ENCODE measurements at places on chromosomes 16 and 17. TPM values are rescaled to one million over a fixed set of nuclear protein-coding genes. Genes with fewer than 3 reads are reported as not detected.
A peak's percentile ranks its signal among the peaks of the same experiment; 100 is the strongest.

The ARL5C gene
- not detected for total RNA-seq

The NECAB2 gene
- not detected for total RNA-seq

The STH gene
- not detected for total RNA-seq

The NEUROD2 gene
- total RNA-seq: 0.17 TPM

The TBC1D3 gene
- total RNA-seq: not detected

The EEF2KMT gene
- total RNA-seq: 10.1 TPM

The PRAC2 gene
- 9.6 TPM for total RNA-seq

The C16orf89 gene
- 29.4 TPM for total RNA-seq

- no peaks in the 10 kb centered on the region for H3K27me3 ChIP-seq
- H3K27ac ChIP-seq: no peak overlapping the region
- DNase-seq: no peak
- no peak overlapping the region for H3K4me3 ChIP-seq
- no peaks in the 10 kb centered on the region for H3K36me3 ChIP-seq
Measured at GRCh38 chr16:55338646-55339045, 14.6 kb downstream of the IRX6 start.

- DNase-seq: no peak
- H3K36me3 ChIP-seq: no peaks in the 10 kb centered on the region
- no peak overlapping the region for H3K27ac ChIP-seq
- H3K4me3 ChIP-seq: no peak overlapping the region
Measured at GRCh38 chr17:70318051-70318450, 148.7 kb downstream of the KCNJ2 start.

- H3K36me3 ChIP-seq: no peaks in the 10 kb centered on the region
- DNase-seq: peak; percentile 71
- H3K4me3 ChIP-seq: peak overlapping the region; percentile 100
- H3K4me1 ChIP-seq: no peaks in the 10 kb centered on the region
- H3K27me3 ChIP-seq: no peaks in the 10 kb centered on the region
Measured at GRCh38 chr17:42386777-42387657, 1.2 kb downstream of the STAT3 start.

DNA sequence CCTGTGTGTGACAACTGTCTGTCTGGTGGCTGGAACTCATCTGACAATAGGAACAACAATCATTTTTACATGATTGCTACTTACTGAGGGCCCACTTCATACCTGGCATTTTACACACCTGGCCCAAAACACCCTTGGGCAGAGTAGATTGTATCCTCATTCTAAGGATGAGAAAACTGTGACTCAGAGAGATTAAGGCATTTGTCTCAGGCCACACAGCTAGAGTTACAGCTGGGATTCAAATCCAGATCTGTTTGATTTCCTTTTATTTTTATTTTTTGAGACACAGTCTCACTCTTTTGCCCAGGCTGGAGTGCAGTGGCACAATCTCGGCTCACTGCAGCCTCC is 242.1 kb downstream of the XYLT1 start:
- no peak overlapping the region for H3K4me3 ChIP-seq
- no peaks in the 10 kb centered on the region for H3K4me1 ChIP-seq
- no peak for DNase-seq
- H3K27me3 ChIP-seq: no peaks in the 10 kb centered on the region
- no peaks in the 10 kb centered on the region for H3K36me3 ChIP-seq

DNA sequence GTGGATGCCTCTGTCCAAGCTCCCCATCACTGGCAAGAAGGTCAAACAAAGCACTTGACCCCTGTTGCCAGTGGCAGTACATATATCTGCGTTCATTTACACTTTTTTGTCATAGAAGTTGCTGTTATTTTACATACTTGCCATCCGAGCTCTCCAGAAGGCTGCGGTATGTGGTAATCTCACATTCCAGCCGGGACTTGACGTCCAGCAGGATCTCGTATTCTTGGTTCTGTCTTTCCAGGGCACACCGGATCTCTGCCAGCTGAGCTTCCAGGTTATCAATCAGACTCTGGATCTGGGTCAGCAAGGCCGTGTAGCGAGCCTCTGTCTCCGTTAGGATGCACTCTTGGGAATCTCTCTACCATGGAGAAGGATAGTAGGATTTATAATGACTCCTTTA is 6.6 kb downstream of the KRT39 start:
- H3K4me3 ChIP-seq: no peak overlapping the region
- H3K27me3 ChIP-seq: no peaks in the 10 kb centered on the region
- no peaks in the 10 kb centered on the region for H3K36me3 ChIP-seq
- no peak for DNase-seq
- H3K27ac ChIP-seq: no peak overlapping the region
- H3K4me1 ChIP-seq: no peaks in the 10 kb centered on the region

- peak; percentile 75 for DNase-seq
- H3K27ac ChIP-seq: no peak overlapping the region
- H3K4me1 ChIP-seq: peaks cover 7% of the 10 kb centered on the region
Measured at GRCh38 chr16:8716592-8716991, 42.2 kb downstream of the ABAT start.

- no peak overlapping the region for H3K4me3 ChIP-seq
- no peak for DNase-seq
- no peaks in the 10 kb centered on the region for H3K27me3 ChIP-seq
- H3K27ac ChIP-seq: no peak overlapping the region
- H3K36me3 ChIP-seq: no peaks in the 10 kb centered on the region
Measured at GRCh38 chr16:88471115-88471514, 18.0 kb downstream of the ZFPM1 start.

DNA sequence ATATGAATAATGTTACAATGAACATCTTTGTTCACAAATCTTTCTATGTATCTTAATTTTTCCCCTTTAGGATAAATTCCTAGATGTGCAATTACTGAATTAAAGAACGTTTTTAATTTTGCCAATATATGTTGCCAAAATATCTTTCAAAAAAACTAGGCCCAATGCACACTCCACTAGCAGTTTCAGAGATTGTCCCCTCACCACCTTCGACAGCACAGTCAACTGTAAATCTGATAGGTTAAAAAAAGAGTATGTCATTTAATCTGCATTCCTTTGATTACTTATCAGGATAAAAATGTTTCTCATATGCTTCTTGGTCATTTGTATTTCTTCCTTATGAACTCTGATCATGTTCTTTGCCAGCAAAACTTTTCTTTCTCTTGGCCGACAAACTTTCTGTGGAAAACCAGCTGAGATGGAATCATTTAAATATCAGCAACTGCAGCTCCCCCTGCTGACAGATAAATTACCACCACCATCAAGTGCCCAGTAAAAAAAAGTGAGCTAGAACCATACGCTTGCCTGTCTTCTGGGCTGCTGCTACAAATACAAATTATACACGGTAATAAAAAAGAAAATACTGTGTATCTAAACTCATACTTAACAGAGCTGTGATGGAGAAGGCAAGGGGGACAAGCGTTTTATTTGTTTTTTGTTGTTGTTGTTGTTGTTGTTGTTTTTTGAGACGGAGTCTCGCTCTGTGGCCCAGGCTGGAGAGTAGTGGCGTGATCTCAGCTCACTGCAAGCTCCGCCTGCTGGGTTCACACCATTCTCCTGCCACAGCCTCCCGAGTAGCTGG is 19.6 kb upstream of the KANSL1 start:
- H3K27ac ChIP-seq: no peak overlapping the region
- no peaks in the 10 kb centered on the region for H3K36me3 ChIP-seq
- H3K27me3 ChIP-seq: no peaks in the 10 kb centered on the region
- H3K4me3 ChIP-seq: no peak overlapping the region

DNA sequence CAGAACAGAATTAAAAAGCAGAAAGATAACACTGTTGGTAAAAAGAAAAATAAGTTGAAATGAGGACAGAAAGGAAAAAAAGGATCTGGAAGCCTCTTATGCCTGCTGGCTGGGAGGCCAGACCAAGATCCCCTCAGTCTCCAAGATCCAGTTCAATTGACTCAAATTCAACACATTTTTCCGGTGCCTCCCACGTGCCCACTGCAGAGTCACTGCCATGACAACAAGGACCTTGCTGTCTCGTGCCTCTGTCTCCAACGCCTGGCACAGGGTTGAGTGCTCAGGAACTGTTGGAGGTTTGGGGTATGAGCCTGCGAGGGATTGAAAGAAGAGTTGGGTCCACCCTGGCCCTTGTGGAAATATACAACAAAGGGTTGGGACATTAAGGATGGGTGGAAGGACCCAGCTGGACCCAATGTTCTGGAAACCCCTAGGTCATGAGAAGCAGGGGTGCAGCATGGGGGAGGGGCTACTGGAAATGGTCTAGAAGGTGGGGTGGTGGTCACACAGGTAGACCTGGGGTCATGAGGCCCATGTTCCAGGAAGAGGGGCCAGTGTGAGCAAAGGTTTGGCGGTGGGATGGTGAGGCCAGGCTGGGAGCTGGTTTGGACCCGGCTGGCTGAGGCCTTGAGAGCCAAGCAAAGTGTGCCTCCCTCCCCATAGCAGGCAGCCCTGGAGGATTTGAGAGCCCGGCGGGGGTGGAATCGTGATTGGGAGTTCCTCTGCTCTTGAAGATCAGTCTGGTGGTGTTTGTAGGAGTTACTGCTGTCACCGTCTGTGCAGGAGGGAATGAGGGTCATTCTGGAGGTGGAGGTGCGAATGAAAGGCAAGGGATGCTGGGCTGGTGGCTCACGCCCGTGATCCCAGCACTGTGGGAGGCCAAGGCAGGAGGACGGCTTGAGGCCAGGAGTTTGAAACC is 1.3 kb downstream of the IL34 start:
- no peak overlapping the region for H3K4me3 ChIP-seq
- no peaks in the 10 kb centered on the region for H3K4me1 ChIP-seq
- H3K27me3 ChIP-seq: no peaks in the 10 kb centered on the region
- H3K36me3 ChIP-seq: no peaks in the 10 kb centered on the region

DNA sequence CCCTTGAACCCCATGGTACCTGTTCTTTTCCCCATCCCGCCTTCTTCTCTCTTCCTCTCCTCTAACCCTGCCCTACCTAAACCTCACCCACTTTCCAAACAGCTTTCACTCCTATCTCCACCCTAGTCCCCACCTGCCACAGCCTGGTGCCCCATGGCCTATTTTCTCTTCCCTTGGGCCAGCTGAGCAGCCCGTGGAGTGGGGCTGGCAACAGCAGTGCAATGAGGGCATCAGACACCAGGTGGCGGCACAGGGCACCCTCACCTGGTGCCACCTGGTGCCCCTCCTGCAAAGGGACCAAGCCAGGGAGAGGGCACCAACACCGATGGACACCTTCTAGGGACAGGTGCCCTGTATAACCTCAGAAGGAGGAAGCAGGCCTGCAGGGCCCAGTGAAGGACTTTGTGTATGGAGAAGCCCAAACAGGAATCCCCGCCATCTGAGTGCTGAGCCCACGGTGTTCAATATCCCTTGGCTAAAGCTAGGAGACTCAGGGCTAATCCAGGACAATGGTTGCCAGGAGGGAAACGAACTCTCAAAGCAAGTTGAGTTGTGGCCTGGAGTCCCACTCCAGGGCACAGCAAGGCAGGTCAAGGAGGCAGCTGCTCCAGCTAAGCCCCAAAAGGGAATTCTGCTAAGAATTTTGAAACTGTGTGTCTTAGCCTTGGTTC is 4.0 kb upstream of the ABCC3 start:
- no peaks in the 10 kb centered on the region for H3K36me3 ChIP-seq
- H3K27ac ChIP-seq: no peak overlapping the region
- H3K27me3 ChIP-seq: no peaks in the 10 kb centered on the region

DNA sequence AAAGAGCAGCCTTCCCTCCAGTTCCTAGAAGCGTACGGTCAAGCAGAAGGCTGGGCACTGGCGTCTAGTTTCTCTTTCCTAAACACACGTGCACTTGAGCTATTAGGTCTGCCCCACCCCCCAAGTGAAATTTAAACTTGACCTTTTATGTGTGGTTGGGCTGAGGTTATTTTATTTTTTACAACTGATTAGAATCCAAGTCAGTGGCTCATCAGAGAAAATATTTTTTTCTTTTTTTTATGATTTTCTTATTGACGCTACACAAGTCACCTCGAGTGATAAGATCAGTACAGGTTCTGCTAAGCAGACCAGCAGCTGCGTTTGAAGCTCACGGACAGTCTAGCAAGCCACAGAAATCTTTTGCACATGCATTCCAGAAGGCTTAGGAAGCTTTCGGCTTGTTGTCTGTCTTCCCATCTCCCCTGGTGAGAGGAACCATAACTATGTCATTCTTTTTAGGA is 95.1 kb downstream of the ZFHX3 start:
- DNase-seq: no peak
- H3K27me3 ChIP-seq: no peaks in the 10 kb centered on the region
- H3K27ac ChIP-seq: peak overlapping the region; percentile 62
- H3K36me3 ChIP-seq: peaks cover 3% of the 10 kb centered on the region
- no peak overlapping the region for H3K4me3 ChIP-seq
- H3K4me1 ChIP-seq: peaks cover 24% of the 10 kb centered on the region

DNA sequence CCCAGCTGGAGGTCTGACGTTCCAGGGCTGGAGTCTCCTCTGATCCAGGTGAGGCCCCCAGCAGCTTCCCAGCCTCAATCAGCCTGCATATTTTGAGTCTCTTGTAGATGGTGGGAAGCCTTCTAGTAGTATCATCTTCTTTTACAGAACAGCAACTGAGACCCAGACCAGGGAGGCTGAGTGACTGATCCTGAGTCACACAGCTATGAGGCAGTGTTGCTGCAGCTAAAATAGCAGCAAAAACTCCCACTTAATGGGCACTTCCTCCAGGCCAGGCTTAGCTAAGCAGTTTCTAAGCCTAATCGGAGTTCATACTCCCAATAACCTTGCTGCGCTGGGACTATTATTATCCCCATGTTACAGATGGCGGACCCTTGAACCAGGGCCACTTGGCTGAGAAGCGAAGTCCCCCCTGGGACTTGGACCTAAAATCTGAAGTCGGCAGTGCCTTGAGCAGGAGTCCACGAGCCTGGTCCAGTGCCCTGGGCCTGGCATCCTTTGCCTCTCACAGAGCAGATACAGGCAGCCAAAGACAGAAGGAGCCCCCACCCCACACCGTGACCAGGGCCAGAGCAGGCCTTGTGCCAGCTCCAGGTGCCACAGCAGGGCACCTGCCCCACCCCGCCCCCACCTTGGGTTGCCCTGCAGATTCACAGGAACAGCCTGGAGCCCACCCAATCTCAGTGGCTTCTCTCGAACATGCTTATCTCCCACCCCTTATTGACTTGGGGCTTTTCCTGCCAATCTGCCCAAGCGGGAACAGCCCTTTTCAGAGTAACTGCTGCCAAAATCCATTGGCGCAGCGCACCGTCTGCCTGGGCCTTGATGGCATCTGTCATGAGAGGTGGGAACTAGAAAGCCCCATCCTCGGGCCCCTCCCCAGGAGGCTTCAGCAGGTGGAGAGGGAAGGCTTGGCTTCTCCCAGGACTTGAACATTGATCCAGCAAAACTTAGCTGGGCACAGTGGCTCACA is 65.1 kb downstream of the SOCS1 start:
- DNase-seq: no peak
- no peaks in the 10 kb centered on the region for H3K27me3 ChIP-seq
- H3K27ac ChIP-seq: no peak overlapping the region
- H3K4me1 ChIP-seq: no peaks in the 10 kb centered on the region
- no peaks in the 10 kb centered on the region for H3K36me3 ChIP-seq

DNA sequence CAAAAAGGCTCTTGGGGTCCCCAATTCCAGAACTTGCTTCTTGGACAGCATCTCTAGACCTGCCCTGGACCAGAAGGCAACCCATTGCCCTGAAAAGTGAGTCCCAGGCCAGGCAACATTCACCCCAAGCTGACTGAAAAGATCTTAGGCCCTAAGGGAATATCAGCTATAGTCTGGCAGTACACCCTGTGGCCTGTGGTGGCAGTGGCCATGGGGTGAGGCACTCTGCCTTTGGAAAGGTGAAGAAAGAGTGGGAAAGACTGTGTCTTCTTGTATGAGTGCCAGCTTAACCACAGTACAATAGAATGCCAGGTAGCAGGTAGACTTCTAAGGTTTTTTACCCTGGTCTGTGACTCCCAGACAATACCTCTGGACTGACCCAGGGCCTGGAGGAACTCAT is 564.5 kb downstream of the CDH8 start:
- H3K27ac ChIP-seq: no peak overlapping the region
- H3K36me3 ChIP-seq: no peaks in the 10 kb centered on the region
- no peaks in the 10 kb centered on the region for H3K27me3 ChIP-seq
- no peak overlapping the region for H3K4me3 ChIP-seq
- DNase-seq: no peak
